ENCODE measurements at places on chromosomes 1 and 21.

DNA sequence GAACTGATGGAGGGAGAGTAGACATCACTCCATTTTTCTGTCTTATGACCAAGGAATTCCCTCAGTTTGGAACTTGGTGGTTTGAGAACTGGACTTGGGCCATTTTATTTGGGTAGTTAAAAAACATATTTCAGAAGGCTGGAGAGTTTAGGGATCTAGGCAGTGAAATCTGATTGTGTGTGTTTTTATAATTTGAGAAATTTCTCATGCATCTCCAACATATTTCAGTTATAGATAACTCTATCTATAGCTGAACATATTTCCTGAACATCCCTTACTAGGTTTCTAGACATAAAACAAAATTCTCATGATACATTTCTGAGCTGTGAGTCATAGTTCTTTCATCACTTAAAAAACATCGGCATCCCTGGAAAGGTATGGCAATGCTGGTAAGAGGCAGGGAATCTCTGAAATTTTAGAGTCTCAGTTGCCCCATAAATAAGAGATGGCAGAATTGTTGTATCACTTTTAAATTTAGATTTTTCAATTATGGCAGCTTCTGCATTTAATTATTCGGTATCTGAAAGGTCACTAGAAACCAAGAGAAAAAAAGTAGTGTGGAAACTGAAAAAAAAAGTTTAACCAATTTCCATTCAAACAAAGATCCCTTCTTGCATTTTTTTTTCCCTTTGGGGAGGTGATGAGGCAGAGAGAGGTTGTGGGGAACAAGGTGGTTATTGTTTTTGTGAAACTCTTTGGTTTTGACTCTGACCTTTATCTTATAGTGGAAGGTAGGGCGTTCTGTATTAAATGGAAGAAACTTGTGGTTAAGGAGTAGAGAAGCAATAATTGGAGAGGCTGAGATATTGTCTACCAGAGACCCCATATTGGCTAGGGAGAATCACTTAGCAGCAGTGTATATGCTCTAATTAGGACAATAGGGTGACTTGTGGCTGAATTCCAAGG lies 102.9 kb downstream of the FASLG start:
- no peak for DNase-seq

GRCh38 chr1:172142324-172142723 lies 278.2 kb upstream of the C1orf105 start:
- DNase-seq: no peak

DNA sequence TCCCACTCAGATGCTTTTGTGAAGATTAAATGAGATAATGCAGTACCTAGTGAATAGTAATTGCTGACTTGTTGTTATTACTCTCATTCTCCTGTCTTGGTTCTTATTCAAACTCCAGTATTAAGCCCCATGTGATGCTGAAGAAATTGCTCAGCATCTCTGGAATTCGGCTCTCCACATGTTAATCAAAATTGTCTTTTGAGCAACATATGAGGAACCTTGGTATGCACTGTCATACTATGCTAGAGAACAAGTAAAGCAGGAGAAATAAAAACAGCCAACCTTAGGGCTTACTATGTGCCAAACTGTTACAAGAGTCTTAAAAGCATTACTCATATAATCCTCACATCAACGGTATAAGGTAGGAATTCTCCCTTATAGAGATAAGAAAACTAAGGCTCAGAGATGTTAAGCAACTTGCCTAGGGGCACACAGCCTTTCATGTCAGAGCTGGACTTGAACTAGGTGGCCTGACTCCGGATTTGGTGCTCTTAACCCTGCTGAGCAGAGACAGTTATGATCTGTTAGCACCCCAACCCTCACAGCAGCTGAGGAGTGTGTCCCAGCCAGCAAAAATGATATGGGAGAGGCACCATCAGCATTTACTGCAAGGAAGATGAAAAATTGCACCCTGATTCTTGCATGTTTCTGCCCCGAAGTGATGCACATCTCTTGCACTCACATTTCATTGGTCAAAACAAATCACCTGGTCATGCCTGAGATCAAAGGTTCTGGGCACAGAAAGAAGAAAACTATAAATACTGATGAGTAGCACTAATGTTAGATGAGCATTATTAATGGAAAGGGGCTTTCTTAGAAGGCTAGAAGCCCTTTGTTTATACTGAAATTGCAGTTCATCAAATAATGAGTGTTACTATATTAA lies 102.3 kb downstream of the OMA1 start:
- DNase-seq: no peak

GRCh38 chr1:103160281-103160680 lies 52.0 kb upstream of the COL11A1 start:
- DNase-seq: no peak

- DNase-seq: no peak
Measured at GRCh38 chr1:216805233-216805632, 82.0 kb upstream of the ESRRG start.

DNA sequence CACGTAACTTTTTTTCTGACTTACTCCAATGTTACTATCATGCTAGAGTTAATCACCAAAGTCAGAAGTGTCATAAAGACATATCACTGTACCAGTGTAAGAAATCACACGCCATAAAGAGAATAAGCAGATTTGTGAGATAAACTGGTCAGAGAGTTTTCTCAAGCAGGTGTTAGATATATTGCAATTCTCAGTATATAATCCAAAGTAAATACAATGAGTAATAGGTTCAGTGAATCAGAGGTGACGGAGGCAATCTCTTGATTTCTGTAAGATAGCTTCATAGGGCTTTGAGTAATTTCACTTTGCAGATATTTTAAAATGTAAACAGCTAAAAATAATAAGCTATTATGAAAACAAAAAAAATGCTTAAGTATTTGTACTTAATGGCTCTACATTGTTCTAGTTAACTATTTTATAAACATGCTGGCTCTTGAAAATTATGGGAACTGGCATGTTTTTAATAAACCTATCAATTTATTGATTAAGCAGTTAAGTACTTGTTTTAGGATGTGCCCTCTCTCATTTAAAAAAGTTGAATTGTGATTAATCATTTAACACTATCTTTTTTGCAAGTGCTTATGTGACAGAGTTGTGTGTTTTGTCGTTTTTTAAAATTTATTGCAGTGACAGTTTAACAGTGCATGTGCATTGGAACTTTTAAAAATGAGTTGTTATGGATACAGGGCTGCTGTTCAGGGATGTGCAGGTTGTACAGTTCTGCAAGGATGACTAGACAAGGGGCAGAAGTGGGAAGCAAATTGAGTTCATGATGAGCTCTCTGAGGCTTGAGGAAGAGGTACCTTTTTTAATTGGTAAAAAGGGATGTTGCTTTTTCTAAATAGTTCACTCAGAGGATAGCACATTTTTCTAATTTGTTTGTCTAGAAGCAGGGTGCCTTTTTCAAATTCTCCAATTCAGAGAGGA lies 119.1 kb downstream of the USP25 start:
- DNase-seq: no peak

DNA sequence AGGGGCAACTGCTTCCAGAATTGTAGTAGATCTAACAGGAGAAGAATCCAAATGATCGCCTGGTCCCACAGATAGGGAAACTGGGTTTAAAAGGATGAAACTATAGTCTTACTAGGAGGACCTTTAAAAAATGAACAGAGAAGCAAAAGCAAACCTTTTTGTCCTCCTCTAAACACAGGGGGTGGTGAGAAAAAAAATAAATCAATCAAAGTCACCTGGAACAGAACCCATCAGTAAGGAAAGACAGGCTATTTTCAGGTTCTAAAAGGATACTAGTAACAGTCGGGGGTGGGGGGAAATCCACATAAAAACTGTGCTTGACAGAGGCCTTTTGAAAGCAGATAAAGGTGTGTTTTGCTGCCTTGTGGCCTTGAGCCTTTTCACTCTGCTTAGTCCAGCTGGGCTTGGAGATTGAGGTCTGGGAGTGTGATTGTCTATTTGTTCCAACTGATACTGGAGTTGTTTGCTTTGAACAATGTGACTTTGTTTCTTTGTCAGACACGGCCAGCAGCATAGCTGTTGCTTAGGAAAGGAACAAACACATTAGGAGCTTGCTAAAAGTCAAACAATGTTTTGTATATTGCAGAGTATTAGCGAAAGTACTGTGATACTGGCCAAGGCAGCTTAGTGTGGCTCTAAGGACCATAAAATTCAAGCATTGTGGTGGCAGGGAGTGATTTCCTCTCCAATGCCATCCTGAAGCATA lies 141.1 kb upstream of the IRF2BP2 start:
- no peak for DNase-seq

DNA sequence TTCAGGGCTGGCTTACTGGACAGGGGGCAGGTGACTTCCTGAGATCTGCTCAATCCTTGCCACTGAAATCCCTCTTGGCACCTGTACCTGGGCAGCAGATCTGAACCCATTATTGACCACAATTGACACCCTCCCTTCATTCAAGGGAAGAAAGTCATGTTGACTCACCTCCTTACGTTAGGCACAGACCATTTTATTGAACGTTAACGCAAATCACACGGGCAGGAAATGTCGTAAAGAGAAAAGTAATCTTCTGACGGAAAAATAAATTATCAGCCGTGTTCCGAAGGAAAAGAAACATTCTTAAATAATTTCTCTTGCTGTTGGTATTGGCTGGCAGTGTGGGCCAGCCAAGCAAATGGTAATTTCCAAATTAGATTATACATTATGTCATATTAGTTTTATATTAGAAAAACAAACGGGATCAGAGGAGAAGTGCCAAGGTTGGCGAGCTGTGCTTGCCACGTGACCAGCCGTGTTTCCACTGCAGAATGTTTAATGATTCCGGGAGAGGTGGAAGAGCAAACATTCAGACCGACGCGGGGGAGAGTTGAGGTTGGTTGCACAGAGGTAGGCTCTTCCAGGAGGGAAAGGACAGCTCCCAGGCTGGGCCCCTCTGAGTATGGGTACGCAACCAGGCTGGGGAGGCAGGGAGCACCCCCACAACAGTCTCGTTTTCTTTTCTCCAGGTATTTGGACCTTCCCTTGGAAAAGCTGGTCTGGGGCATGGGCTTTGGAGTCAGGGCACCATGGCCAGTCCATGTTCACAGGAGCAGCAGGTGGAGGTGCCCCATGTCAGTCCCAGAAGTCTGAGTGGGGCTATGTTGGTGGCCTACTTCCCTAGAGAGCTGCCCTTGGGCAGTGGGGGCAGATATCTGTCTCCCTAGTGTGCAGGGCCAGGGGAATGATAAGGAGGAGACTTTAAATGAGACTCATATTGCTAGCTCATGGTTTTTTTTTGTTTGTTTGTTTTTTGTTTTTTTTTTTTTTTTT lies 121.1 kb downstream of the FOXD2 start:
- no peak for DNase-seq

DNA sequence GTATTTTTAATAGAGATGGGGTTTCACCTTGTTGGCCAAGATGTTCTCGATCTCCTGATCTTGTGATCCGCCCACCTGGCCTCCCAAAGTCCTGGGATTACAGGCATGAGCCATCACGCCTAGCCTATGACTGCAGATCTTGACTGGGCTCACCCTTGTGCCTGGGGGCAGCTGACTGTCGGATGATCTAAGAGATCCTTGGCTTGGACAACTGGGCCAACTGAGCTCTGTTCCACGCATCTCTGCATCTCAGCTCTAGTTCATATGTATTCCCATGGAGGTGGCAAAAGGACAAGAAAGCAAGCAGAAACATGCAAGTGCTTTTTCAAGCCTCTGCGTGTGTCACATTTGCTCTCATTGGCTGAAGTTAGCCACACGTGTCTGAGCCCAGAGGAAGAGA lies 75.8 kb upstream of the SELENON start:
- no peak for DNase-seq

GRCh38 chr1:8370905-8371315 lies 53.0 kb downstream of the SLC45A1 start:
- DNase-seq: no peak

GRCh38 chr1:17569200-17570139 lies 30.0 kb downstream of the ARHGEF10L start:
- DNase-seq: no peak

GRCh38 chr1:40898431-40898901 lies 36.3 kb upstream of the CITED4 start:
- DNase-seq: no peak

- no peak for DNase-seq
Measured at GRCh38 chr1:209291715-209292114, 291.8 kb upstream of the CAMK1G start.

DNA sequence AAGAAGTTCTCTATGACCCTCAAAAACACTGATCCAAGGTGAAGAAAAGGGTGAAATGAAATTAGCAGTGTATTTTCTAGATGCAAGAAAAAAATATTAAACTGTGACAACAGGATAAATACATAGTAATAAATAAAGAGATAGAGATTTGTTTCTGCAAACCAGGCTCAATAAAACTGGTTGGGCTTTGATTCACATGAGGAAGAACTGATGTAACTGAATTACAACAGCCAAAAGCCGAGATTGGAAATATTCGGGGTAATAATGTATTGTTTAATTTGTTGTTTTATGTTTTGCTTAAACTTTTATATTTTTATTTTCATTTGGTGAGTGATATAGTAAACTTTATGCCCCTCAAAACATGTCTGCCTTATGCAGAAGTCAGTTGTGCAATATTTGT lies 285.0 kb downstream of the BRINP3 start:
- no peak for DNase-seq

GRCh38 chr1:180267211-180267561 lies 37.1 kb downstream of the LHX4 start:
- no peak for DNase-seq

- DNase-seq: no peak
Measured at GRCh38 chr1:100734676-100735075, 15.1 kb downstream of the VCAM1 start.

- DNase-seq: no peak
Measured at GRCh38 chr1:92538413-92539061, 51.8 kb upstream of the GFI1 start.

- DNase-seq: no peak
Measured at GRCh38 chr1:179632868-179633267, 41.2 kb downstream of the TDRD5 start.

DNA sequence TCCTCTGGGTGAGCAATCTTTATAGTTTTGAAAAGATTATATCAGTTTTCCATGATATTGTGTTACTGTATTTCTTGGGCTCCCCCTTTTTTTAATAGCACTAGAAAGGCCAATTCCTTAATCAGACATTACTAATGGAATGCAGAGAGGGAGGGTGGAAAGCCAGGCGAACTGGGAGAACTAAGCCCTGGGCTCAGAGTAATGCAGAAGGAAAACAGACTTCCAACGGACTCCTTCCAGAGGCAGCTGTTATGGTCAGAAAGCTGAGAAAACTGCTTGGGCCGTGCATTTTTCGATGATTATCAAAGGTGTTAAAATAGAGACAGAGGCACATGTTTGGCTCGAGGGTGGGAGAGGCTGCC lies 206.3 kb downstream of the FOXD2 start:
- DNase-seq: no peak

GRCh38 chr21:45040157-45040711 lies 34.1 kb upstream of the ADARB1 start:
- DNase-seq: no peak

DNA sequence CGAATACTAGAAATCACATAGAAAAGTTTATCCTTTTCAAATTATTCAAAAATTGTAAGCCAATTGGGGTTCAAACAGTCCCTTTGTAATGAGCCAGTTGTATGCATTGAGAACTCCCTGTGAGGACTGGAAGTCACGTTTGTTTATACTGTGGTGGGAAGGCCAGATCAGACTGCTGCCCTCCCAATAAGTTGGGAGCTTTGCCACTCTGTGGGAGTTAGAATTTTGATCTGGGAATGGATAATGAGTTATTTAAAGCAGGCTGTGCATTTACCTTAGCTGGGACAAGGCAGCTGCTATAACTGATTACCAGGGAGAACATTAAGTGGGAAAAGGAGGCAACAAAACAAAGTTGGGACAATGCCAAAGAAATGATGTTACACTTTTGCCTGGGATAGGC lies 178.8 kb downstream of the SDCCAG8 start:
- no peak for DNase-seq

- no peak for DNase-seq
Measured at GRCh38 chr1:77039739-77040138, 172.5 kb downstream of the ST6GALNAC5 start.

- DNase-seq: no peak
Measured at GRCh38 chr1:11061652-11062365, 2.0 kb upstream of the SRM start.

Data from activated CD8-positive, alpha-beta memory T cell treated with anti-CD3 and anti-CD28 coated beads for 48 hours (primary cell).